ENCODE measurements at places on chromosomes 7 and 10. TPM values are rescaled to one million over a fixed set of nuclear protein-coding genes. Genes with fewer than 3 reads are reported as not detected.

The HOXA3 gene
- not detected for polyA plus RNA-seq

The RHOBTB1 gene
- 10.5 TPM for polyA plus RNA-seq

The CNNM1 gene
- 1.3 TPM for polyA plus RNA-seq

The OR9A2 gene
- polyA plus RNA-seq = not detected

The ASB13 gene
- polyA plus RNA-seq = 4.7 TPM

The ZNF783 gene
- polyA plus RNA-seq = 23.9 TPM

The TCAF2 gene
- 0.28 TPM for polyA plus RNA-seq

The GATA3 gene
- polyA plus RNA-seq = not detected

The ABCB4 gene
- not detected for polyA plus RNA-seq

The MRPS33 gene
- 68.4 TPM for polyA plus RNA-seq

The INHBA gene
- polyA plus RNA-seq = 0.30 TPM

The NODAL gene
- 0.46 TPM for polyA plus RNA-seq

The TMEM139 gene
- polyA plus RNA-seq = not detected

The AMPH gene
- 34.7 TPM for polyA plus RNA-seq

The FAM221A gene
- 17.7 TPM for polyA plus RNA-seq

The SPDYE5 gene
- 0.26 TPM for polyA plus RNA-seq

The NPC1L1 gene
- polyA plus RNA-seq = 0.20 TPM

The TMEM196 gene
- polyA plus RNA-seq = 30.3 TPM

The CYP26C1 gene
- not detected for polyA plus RNA-seq

The GRID1 gene
- polyA plus RNA-seq = 10.4 TPM

The COL1A2 gene
- polyA plus RNA-seq = 2.3 TPM

The CAV2 gene
- 1.1 TPM for polyA plus RNA-seq

The NEUROG3 gene
- polyA plus RNA-seq = not detected

The CALD1 gene
- 8.0 TPM for polyA plus RNA-seq

The TSC22D4 gene
- polyA plus RNA-seq = 3.7 TPM

The PLEKHS1 gene
- not detected for polyA plus RNA-seq

The KIAA1217 gene
- 0.20 TPM for polyA plus RNA-seq

The LRRC18 gene
- polyA plus RNA-seq = not detected

The PRSS2 gene
- not detected for polyA plus RNA-seq

The EVX1 gene
- not detected for polyA plus RNA-seq

The HTR7 gene
- polyA plus RNA-seq = 0.82 TPM

The GLRX3 gene
- polyA plus RNA-seq = 170 TPM

The FGL2 gene
- polyA plus RNA-seq = 0.10 TPM

The PODXL gene
- 4.5 TPM for polyA plus RNA-seq

The SPDYE1 gene
- not detected for polyA plus RNA-seq

The CYP2E1 gene
- 4.0 TPM for polyA plus RNA-seq

The HMX3 gene
- not detected for polyA plus RNA-seq

The C1QL3 gene
- 0.68 TPM for polyA plus RNA-seq

The GPR85 gene
- polyA plus RNA-seq = 89.4 TPM

The VAX1 gene
- polyA plus RNA-seq = 0.70 TPM

The ZNF862 gene
- 19.0 TPM for polyA plus RNA-seq

The KIAA1549 gene
- polyA plus RNA-seq = 14.8 TPM

The MUC12 gene
- polyA plus RNA-seq = not detected

The RBP3 gene
- not detected for polyA plus RNA-seq

The KEL gene
- 0.96 TPM for polyA plus RNA-seq

The UTF1 gene
- polyA plus RNA-seq = not detected

The ZNF804B gene
- 0.37 TPM for polyA plus RNA-seq

The GALNT17 gene
- 17.6 TPM for polyA plus RNA-seq

The IDI2 gene
- polyA plus RNA-seq = 0.24 TPM

The HOXA4 gene
- not detected for polyA plus RNA-seq

The CYP26A1 gene
- polyA plus RNA-seq = 0.77 TPM

The FAM131B gene
- polyA plus RNA-seq = 45.9 TPM

The DENND2A gene
- polyA plus RNA-seq = 21.7 TPM

The CHN2 gene
- polyA plus RNA-seq = 136 TPM

The BTBD16 gene
- polyA plus RNA-seq = not detected

The NME8 gene
- not detected for polyA plus RNA-seq

The COX19 gene
- polyA plus RNA-seq = 16.0 TPM

The MMD2 gene
- 0.42 TPM for polyA plus RNA-seq

The NEURL1 gene
- polyA plus RNA-seq = 12.3 TPM
